ENCODE measurements at places on chromosomes 3 and 15.

DNA sequence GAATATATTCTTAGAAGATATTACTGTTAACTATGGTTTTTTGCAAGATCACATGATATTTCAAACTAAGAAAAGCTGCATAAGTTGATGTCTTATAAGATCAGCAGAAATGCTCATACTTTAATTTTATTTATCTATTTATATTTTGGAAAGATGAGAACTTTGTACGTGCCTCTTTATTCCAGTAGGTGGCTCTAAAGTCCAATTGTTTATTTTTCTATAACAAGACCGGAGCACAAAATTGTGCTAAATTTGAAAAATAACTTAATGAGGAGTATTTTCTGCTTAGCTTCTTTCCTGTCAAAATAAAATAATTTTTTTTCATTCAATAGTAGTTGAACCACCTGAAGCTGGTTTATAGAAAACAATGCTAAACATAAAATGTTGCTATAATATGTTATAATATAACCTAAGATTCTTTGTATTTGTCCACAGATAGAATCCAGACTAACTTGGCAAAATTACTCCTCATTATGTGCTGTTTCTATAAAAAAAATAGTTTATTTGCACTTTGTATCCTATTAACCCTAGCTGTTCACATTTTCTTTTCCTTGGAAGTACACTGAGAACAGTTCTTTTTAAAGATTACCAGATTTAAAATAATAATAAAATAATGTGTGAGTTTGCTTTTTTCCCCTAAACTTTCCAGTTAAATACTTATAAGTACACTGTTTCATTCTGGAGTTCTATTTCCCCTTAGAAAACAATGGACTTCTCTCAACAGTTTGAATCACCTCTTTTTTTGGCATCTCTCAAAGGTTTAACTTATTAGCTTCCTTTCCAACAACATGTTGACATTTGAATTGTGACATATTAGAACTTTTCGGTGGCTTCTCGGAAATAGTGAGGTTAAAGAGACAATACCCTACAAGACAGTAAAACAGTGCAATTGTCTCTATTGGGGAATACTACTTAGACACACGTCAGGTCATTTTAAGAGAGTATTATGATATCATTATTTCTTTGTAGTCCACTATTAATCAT is 530.0 kb downstream of the MECOM start:
- no peak for DNase-seq

GRCh38 chr3:32501783-32502117 is 902 bp downstream of the CMTM6 start:
- DNase-seq = no peak

DNA sequence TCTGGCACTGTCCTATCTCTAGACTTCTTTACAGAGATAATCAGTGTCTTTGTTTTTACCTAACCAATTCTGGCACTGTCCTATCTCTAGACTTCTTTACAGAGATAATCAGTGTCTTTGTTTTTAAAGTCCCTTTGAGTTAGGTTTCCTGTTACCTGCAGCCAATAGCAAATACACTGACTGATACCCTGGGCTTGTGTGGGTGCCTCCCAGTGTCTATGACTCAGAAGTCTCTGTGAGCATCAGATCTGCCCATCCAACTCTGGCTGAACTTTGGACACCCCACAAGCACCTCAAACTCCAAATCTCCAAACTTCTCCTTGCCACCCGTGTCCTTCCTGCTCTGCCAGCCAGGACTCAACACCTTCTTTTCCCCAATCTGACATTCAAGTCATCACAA is 30.4 kb downstream of the SLC41A3 start:
- DNase-seq = no peak

GRCh38 chr15:64067564-64068030 is 21.3 kb upstream of the DAPK2 start:
- peak; percentile 30 for DNase-seq

DNA sequence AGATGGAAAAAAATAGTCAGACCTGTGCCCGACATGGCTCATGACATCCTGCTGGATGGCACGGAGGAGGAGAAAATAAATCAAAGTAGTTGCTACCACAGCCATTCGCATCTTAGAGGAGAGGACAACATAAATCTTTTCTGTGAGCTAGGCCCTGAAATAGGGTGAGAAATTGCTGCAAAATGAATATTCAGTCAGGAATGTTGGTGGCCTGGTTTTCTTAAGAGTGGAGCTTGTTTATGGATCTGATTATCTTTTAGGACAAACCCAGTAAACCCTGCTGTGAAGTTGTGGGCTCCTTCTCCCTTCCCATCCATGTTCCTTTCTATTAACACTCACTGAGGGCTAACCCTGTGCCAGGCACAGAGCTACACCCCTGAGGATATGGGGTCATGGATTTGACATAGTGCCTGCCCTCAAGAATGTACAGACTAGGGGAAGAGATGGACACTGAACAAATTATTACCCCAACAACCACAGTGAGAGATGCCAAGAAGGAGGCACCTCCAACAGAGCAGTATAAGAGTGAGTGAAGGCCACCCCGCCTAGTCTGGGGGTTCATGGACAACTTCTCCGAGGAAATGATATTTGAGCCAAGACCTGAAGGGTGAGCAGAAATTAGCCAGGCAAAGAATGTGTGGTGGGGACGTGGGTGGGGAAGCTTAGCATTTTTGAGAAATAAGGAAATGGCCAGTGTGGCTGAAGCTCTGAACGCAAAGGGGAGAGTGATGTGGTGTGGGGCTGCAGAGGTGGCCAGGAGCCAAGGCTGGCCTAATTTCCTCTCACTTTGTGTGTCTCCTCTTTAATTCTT is 68.9 kb upstream of the ARL8B start:
- DNase-seq = no peak

- DNase-seq = no peak
These were observed 30.7 kb downstream of the TRPM1 start for GRCh38 chr15:31070867-31071266.
